ENCODE measurements at places on chromosomes 16 and 17.

DNA sequence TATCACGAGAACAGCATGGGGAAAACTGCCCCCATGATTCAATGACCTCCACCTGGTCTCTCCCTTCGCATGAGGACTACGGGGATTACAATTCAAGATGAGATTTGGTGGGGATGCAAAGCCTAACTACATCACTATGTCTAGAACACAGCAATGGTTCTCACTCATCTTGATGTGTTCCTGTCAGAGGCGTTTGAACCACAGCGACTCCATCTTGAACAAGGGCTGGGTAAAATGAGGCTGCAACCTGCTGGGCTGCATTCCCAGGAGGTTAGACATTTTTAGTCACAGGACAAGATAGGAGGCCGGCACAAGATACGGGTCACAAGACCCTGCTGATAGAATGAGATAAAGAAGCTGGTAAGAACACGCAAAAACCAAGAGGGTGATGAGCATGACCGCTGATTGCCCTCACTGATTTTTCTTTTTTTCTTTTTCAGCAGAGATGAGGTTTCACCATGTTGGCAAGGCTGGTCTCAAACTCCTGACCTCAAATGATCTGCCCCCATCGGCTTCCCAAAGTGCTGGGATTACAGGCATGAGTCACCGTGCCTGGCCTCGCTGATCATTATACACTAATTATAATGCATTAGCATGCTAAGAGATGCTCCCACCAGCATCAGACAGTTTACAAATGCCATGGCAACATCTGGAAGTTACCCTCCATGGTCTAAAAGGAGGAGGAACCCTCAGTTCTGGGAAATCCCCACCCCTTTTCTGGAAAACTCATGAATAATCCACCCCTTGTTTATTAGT is 3.0 kb upstream of the PPY start:
- DNase-seq = no peak

GRCh38 chr17:8991514-8992285 is 26.2 kb upstream of the PIK3R5 start:
- DNase-seq = peak; percentile 85

- DNase-seq = no peak
Measured at GRCh38 chr17:34672176-34672785, 92.9 kb downstream of the TMEM132E start.

DNA sequence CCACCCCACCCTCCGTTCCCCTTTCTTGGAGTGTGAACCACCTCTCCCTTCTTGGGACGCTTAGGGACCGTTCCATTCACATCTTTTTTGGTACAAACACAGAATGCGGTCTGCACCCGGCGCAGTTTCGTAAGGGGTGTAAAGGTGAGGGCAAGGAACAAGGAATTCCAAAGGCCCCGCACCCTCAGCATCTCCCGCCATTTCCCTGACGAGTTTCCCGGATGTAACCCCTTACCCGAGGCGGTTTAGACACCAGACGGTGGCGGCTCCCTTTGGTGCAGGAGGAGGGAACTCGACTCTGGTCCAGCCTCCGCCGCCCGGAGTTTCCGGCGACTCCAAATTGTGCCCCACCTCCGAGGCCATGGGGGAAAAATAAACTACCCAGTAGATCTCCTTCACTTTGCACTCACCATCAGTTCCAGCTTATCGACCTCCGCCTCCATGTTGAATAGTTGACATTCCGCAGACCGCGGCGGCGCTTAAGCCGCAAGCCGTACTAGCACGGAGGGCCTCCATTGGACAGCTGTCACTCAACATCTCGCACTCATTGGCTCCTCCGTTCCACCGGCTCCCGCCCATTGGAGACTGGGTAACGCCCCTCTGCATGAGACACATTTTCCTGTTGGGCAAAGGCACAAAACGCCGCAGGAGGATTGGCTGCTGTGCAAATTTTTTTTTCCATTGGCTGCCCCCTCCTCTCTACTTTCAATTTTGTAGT is at the start of gene SKA2:
Gene SKA2, minus strand, starts transcription at position 466 of the 718 bp plus-strand sequence. Its CDS starts 23 bp downstream, at position 443.
- peak; percentile 99 for DNase-seq

DNA sequence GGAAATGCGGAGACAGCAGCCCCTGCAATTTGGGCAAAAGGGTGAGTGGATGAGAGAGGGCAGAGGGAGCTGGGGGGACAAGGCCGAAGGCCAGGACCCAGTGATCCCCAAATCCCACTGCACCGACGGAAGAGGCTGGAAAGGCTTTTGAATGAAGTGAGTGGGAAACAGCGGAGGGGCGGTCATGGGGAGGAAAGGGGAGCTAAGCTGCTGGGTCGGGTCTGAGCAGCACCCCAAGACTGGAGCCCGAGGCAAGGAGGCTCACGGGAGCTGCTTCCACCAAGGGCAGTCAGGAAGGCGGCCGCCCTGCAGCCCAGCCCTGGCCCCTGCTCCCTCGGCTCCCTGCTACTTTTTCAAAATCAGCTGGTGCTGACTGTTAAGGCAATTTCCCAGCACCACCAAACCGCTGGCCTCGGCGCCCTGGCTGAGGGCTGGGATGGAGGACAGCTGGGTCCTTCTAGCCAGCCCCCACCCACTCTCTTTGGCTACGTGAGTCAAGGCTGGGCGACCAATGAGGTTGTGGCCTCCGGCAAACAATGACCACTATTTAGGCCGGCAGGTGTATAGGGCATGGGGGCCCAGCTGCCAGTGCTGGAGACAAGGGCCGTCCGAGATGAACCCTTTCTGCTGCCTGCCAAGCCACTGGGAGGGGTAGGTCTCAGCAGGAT is 507 bp downstream of the SERPINF1 start:
- DNase-seq = no peak

GRCh38 chr16:20901436-20902112 is 1.0 kb downstream of the LYRM1 start:
- DNase-seq = peak; percentile 64

DNA sequence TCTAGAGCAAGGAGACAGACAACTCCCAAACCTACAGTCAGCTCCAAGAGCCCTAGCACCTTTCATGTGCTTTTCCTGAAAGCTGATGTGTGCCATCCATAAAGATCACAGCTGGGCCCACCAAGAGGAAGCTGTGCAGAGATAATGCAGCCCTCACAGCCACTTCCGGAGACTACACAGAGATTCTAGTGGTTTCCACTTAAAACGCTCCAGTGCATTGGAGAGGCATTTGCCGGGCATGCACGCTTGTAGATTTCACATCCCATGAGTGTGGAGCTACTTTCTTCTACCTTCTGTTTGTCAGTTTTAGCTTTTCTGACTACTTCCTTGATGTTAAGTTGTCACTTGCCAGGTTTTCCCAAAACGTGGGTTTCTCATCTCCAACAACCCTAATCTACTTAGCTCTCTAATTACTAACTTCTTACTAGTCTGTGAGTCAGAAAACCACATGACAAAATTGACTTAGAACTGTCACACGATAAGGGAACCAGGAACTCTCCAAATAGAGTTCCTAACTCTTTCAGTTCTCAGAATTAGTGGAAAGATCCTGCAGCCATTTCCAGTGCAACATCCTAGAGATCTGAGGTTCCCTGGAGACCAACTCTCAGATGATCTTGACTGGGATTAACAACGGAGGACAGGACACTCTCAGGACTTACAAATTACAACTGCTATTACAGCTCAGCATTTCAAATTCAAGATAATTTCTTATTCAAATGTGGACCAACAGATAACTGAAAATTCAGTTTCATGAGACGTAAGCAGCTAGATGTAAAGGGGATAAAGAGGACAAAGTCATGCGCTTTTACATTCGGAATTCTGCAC is 28.6 kb downstream of the PMP22 start:
- no peak for DNase-seq

DNA sequence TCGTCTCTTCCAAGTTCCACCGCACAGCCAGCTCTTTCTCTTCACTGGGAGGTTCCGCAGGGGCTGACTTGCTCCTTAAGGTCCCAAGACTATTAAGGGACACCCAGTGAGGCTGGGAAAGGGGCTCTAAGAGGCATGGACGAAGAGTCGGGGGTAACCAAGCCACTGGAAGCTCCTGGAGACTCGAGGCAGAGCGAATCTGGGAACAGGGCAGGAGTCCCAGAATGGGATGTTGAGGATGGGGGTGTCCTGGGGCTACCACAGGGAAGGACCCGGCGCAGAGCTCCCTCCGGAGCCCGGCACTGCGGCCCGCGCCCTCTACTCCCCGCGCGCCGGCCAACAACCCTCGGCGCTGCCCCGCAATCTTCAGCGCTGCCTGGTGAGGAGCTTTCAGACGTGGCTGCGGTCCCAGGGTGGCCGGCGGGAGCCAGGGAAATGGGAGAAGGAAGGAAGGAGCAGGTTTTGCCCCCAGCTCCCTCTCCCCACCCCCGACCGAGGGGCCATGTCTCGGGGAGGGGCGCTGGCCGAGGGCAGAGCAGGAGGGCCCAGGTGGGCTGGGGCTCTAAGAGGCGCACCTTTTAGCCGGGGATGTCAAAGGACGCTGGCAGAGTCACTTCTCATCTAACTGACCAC is 581 bp downstream of the CHST5 start:
- peak; percentile 13 for DNase-seq

DNA sequence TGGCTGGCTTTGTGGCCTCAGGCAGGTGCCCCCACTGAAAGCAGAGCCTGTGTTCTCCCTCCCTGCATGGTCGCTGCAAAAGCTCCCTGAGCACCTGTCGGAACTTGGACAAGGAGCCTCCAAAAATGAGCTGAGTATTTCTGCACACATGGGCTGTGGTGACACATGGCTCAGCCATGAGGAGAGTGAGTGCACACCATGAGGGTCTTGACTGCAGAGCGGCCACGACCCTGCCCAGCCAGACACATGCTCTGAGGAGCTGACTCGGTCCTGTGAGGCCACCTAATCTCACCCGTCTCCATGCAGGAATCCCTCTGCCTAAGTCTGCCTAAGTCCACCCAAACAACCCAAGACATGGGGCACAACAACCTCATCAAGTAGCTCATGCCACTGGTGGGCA is 128.9 kb downstream of the DYNLRB2 start:
- no peak for DNase-seq

DNA sequence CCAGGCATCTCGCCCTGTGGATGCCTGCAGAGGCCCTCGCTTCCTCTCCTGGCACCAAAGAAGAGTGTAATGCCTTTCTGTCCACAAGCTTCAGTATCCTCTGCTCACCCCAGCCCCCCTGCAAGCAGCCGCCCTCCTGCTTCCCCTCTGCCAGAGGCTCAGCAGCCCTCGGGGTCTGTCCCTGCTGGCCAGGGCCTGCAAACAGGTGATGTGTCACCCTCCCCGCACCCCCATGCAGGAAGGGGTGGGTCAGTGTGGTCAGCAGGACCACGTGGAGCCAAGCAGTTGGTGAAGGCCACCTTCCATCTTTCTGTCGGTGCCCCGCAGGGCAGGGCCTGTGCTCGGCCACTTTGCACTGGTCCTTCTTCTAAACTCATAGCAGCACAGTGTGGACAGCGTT is 129.9 kb upstream of the CIBAR2 start:
- DNase-seq = no peak

GRCh38 chr17:51651513-51652298 is 391.4 kb downstream of the UTP18 start:
- DNase-seq = no peak

GRCh38 chr16:11094075-11094856 is 149.9 kb downstream of the CLEC16A start:
- DNase-seq = peak; percentile 84

- no peak for DNase-seq
Measured at GRCh38 chr17:76840884-76841775, 27.1 kb upstream of the MGAT5B start.

DNA sequence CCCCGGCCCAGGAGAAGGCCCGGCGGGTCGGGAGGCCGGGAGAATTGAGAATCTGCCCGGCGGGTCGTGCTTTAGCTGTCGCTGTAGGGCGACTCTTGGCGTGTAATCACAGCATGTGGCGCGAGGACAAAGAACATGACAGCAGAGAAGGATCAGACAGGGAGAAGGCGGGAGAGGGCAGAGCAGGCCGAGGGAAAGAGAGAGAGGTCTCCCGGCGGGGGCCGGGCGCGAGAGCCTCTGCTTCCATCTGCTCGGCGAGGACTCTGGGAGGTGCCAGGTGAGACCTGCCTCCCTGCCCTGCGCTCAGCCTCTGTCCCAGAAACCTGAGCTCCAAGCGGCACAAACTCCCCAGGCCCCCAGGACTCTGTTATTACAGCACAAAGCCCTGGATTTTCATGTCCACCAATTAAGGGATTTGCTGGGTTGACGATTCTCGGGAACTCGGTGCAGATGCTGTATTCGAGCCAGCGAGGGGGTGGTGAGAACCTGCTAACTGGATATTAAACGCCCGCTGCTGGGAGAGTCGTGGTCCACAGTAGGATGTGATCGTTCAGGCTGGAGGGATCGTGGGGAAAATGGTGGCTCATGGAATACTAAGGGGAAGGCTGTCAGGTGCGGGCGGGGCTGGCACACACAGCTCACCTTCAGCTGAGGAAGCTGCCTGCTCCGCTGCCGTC is 172.0 kb upstream of the CIBAR2 start:
- DNase-seq = no peak

DNA sequence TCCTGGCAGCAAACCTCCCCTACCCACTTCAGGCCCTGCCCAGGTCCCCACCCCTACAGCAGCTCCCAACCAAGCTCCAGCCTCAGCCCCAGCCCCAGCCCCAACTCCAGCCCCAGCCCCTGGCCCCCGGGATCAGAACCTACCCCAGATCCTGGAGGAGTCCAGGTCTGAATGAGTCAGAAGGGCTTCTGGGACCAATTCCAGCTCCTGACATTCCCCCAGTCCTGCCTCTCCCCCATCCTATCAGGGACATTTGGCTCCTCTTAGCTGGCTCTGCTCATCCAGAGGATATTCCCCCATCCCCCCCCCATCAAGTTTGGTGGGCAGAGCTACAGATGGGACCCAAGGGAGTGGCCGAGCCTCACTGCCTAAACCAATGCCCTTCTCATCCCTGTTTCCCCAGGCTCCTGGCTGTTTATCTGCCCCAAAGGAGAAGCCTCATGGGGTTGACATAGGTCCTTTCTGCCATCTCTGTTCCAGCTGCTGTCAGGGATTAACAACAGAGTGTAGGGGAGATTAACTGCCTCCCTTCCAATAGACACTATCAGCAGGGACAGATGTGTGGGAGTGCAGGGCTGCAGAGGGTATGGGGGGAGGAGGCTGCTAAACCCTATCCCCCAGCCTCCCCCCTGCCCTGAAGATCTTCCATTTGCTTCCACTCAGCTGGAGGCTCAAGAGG is 16.5 kb downstream of the CNTNAP1 start:
- no peak for DNase-seq

GRCh38 chr17:4506892-4507291 is 8.2 kb downstream of the SPNS2 start:
- DNase-seq = no peak

DNA sequence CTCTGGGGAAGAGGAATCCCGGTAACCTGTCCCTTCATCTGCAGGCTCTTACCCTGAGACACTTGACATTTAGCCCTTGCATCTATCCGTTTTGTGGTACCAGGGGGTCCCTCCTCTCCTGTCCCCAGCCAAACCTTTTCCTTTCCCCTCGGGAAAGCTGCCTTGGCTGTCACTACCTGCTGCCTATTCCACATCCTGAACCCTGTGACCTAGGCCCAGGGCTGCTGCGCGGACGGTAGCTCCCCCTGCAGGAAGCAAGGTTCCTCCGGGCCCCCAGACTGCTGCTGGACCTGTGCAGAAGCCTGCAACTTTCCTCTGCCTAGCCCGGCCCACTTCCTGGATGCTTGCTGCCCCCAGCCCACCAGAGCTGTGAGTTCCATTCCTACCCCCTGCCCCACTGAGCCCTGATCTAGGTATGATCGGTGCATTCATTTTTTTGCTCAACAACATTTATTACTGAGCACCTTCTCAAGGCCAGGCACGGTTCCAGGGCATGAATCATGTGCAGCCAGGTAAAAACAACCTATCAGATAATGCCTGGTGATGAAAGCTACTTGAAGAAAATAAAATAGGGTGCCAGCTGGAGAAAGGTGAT is 10.5 kb upstream of the ALDOA start:
- DNase-seq = peak; percentile 81

- DNase-seq = no peak
Measured at GRCh38 chr17:14289162-14289561, 11.7 kb upstream of the HS3ST3B1 start.

Measured in activated effector memory CD4-positive, alpha-beta T cell treated with anti-CD3 and anti-CD28 coated beads, Interleukin-2, amount 50 U/mL, for 16 hours (primary cell).